ENCODE measurements at places on chromosomes 7 and 10.

GRCh38 chr7:51680594-51681399, 364.2 kb upstream of the COBL start:
- no peaks in the 10 kb centered on the region for H3K27me3 ChIP-seq
- H3K4me3 ChIP-seq: no peak overlapping the region
- H3K4me1 ChIP-seq: no peaks in the 10 kb centered on the region

GRCh38 chr7:2713370-2713769, 25.4 kb downstream of the AMZ1 start:
- H3K4me3 ChIP-seq: no peak overlapping the region
- no peak overlapping the region for H3K27ac ChIP-seq
- DNase-seq: peak; percentile 67
- peaks cover 51% of the 10 kb centered on the region for H3K4me1 ChIP-seq
- H3K36me3 ChIP-seq: no peaks in the 10 kb centered on the region

DNA sequence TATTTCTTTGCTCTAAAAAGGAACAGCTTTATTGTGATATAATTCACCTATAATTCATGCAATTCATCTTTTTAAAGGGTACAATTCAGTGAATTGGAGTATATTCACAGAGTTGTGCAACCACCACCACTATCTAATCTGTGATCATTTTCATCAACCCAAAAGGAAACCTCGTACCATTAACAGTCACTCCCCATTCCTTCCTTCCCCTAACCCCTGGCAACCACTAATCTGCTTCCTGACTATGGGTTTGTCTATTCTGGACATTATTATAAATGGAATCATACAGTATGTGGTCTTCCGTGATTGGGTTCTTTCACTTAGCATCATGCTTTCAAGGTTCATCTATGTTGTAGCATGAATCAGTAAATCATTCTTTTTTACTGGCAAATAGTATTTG, 52.3 kb downstream of the MKI67 start:
- no peak overlapping the region for H3K27ac ChIP-seq
- peaks cover 6% of the 10 kb centered on the region for H3K36me3 ChIP-seq
- no peak overlapping the region for H3K4me3 ChIP-seq
- no peaks in the 10 kb centered on the region for H3K4me1 ChIP-seq

- H3K4me1 ChIP-seq: no peaks in the 10 kb centered on the region
- no peak overlapping the region for H3K4me3 ChIP-seq
These were observed 138.9 kb upstream of the BMPER start for GRCh38 chr7:33766405-33766804.

- H3K4me1 ChIP-seq: no peaks in the 10 kb centered on the region
- no peak overlapping the region for H3K27ac ChIP-seq
- DNase-seq: no peak
- no peaks in the 10 kb centered on the region for H3K27me3 ChIP-seq
- H3K4me3 ChIP-seq: peak overlapping the region; percentile 18
These were observed 101.6 kb downstream of the DYNC2I1 start for GRCh38 chr7:158957921-158958491.

DNA sequence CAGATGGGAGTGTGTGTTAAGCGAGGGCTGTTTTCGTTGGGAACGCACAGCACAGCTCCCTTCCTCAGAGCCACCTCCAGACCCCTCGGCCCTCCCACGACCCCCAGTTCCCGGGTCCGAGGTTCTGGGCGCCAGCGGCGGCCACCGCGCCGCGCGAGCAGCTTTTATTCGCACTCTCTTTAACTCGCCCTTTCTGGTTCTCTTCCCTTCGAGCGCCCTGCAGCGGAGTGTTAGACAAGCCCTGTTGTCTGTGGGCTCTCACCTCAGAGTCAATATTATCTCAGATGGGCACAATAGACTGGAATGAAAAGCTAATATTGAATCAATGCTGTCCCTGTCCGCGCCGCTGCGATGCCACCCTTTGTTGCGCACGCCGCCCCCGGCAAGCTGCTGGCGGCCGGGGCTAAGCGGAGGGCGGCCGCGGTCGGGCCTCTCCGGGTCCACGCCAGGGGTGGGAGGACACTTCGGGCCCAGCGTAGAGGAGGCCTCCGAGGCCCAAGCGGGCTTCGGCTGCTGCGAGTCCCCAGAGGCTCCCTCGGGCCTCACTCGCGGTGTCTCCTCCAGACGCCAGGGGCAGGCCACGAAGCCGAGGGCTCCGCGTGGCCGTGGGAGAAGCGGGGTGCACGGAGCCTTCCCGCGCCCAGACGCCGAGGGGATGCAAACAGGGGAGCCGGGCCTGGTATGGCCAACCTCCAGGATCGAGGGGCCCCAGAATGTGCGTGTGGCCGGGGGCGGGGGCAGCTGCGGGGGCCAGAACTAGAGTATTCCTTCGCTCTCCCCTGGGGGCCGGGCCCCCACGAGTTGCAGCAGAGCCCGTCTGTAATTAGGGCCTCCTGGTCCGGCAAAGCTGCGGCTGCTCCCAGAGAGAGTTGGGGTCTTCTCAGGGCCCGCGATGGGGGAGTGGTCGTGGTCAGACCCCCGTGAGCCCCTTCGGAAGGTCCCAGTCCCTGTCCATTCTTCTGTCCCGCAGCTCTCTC, 7.9 kb upstream of the EMX2 start:
- no peak overlapping the region for H3K27ac ChIP-seq
- DNase-seq: no peak
- no peaks in the 10 kb centered on the region for H3K36me3 ChIP-seq
- peaks cover 96% of the 10 kb centered on the region for H3K27me3 ChIP-seq

GRCh38 chr7:36344622-36345021, 45.0 kb upstream of the ANLN start:
- H3K4me3 ChIP-seq: no peak overlapping the region
- no peaks in the 10 kb centered on the region for H3K27me3 ChIP-seq
- no peaks in the 10 kb centered on the region for H3K4me1 ChIP-seq
- no peak overlapping the region for H3K27ac ChIP-seq
- H3K36me3 ChIP-seq: no peaks in the 10 kb centered on the region
- DNase-seq: no peak

GRCh38 chr7:49187543-49188268, 263.4 kb downstream of the CDC14C start:
- no peak overlapping the region for H3K27ac ChIP-seq
- H3K27me3 ChIP-seq: no peaks in the 10 kb centered on the region
- no peaks in the 10 kb centered on the region for H3K36me3 ChIP-seq
- H3K4me1 ChIP-seq: no peaks in the 10 kb centered on the region

GRCh38 chr7:80153446-80153845, 18.8 kb downstream of the GNAI1 start:
- no peaks in the 10 kb centered on the region for H3K27me3 ChIP-seq
- H3K27ac ChIP-seq: no peak overlapping the region
- no peaks in the 10 kb centered on the region for H3K36me3 ChIP-seq
- no peak for DNase-seq
- H3K4me1 ChIP-seq: peaks cover 24% of the 10 kb centered on the region

DNA sequence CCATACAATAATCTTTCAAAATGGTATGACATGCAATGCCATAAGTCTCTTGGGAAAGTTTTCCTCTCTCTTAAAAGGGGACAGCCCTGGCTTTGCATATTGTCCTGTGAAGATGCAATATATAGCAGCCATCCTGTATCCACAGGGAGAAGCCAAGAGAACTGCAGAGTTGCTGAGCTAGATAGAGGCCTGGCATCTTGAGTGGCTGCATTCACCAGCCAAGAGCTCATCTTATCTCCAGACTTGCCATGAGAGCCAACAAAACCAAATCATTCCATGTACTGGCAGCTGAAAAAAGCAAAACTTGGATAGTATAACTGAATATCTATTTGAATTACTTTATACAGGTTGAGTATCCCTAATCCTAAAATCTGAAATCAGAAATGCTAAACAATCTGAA, 348.8 kb downstream of the CALN1 start:
- DNase-seq: no peak
- H3K27ac ChIP-seq: no peak overlapping the region
- no peaks in the 10 kb centered on the region for H3K27me3 ChIP-seq
- no peaks in the 10 kb centered on the region for H3K36me3 ChIP-seq
- H3K4me3 ChIP-seq: no peak overlapping the region

- peaks cover 25% of the 10 kb centered on the region for H3K4me1 ChIP-seq
- no peaks in the 10 kb centered on the region for H3K36me3 ChIP-seq
- peak overlapping the region; percentile 69 for H3K27ac ChIP-seq
- peak; percentile 83 for DNase-seq
- H3K4me3 ChIP-seq: no peak overlapping the region
- peaks cover 4% of the 10 kb centered on the region for H3K27me3 ChIP-seq
These were observed 166.0 kb downstream of the FANK1 start for GRCh38 chr10:126062131-126063032.

DNA sequence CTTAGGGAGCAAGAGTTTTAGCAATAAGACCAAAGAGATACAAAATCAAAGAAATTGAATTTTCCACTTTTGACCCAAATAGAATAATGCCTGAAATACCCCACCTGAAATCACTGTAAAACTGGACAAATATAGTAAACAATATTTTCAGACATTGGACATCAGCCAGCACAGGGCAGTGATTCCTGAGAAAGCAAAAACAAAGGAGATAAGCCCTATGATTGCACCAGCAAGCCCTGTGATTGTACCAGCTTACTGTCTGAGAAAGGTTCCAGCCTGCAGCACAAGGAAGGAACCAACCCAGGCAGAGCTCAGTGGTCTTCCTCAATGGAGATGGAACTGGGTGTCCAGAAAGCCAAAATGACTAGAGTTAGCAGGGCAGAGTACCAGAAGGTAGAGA, 10.3 kb downstream of the TMEM106B start:
- no peak overlapping the region for H3K27ac ChIP-seq
- no peak overlapping the region for H3K4me3 ChIP-seq
- peaks cover 6% of the 10 kb centered on the region for H3K4me1 ChIP-seq
- H3K27me3 ChIP-seq: no peaks in the 10 kb centered on the region

DNA sequence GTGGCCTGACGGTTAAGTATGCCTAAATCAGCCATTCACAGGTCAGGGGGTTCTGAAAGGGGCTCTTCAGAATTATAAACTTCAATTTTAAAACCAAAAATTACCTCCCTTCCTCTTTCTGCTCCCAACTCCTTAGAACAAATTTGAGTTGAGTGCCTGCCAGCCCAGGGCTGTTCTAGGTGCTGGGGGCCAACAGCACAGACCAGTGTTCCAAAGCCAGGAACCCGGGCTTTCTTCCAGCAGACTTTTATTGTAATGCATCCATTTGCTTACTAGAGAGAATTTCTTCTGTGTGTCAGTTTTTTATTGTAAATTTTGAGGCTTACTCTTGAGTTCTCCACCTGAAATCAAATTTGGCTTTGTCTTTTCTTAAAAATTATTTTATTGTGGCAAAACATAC, 238.5 kb downstream of the CACNB2 start:
- no peaks in the 10 kb centered on the region for H3K27me3 ChIP-seq
- no peak overlapping the region for H3K4me3 ChIP-seq
- H3K4me1 ChIP-seq: peaks cover 15% of the 10 kb centered on the region
- H3K27ac ChIP-seq: no peak overlapping the region
- no peaks in the 10 kb centered on the region for H3K36me3 ChIP-seq

DNA sequence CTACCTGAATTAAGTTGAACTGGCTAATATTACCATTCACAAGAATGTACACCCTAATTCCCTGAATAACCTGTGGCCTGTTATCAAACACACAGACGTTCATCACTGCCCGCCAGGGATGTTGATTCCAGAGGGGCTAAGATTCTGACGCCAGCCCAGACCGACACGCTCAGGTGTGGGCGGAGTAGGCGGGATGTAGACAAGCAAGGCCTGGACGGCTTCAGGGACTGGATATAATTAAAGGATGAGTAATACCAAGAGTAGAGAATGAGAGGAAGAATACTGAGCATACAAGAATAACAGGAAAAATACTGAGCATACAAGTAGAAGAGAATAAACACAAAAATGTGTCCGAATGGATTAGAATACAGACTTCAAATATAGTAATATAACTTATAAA, 29.0 kb downstream of the CUBN start:
- H3K27ac ChIP-seq: peak overlapping the region; percentile 29
- DNase-seq: no peak
- no peaks in the 10 kb centered on the region for H3K36me3 ChIP-seq
- no peak overlapping the region for H3K4me3 ChIP-seq
- H3K27me3 ChIP-seq: no peaks in the 10 kb centered on the region
- H3K4me1 ChIP-seq: no peaks in the 10 kb centered on the region

DNA sequence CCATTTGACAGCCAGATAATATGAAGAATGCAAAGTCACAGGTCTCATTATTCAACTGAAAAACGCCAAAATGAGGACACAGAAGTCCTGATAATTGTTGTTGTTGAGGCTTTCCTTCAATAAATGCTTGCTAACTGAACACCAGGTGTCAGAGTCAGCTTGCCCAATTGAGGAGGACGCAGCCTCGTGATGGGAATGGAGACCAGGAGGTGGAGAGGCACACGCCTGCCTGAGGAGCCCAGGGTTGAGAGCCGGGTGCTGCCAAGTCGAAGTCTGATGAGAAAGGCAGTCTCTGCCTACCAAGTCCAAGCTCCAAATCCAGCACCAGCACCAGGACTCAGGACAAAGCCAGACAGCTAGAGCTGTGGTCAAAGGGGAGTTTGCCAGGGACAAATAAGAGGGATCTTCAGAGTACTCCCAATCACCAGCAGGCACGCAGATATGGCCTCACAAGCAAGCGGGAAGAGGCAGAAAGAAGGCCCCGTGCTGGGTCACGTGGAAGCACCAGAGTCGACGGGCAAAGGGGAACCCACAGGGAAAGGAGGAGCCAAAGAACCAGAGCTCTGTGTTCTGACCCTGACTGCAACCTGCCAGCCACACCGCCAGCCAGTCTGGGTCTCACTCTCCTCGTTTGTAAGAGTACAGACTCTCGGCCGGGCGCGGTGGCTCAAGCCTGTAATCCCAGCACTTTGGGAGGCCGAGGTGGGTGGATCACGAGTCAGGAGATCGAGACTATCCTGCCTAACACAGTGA, 47.6 kb downstream of the VOPP1 start:
- H3K27me3 ChIP-seq: no peaks in the 10 kb centered on the region
- DNase-seq: no peak
- H3K4me3 ChIP-seq: no peak overlapping the region
- H3K4me1 ChIP-seq: no peaks in the 10 kb centered on the region

GRCh38 chr10:99497343-99498025, 35.3 kb upstream of the NKX2-3 start:
- H3K27ac ChIP-seq: no peak overlapping the region
- H3K27me3 ChIP-seq: peaks cover 21% of the 10 kb centered on the region
- H3K36me3 ChIP-seq: no peaks in the 10 kb centered on the region

- no peaks in the 10 kb centered on the region for H3K27me3 ChIP-seq
- DNase-seq: no peak
- H3K27ac ChIP-seq: no peak overlapping the region
- H3K4me3 ChIP-seq: no peak overlapping the region
- no peaks in the 10 kb centered on the region for H3K4me1 ChIP-seq
- no peaks in the 10 kb centered on the region for H3K36me3 ChIP-seq
These were observed 77.7 kb upstream of the DIP2C start for GRCh38 chr10:767211-767610.

GRCh38 chr10:90959826-90960225, 38.9 kb upstream of the ANKRD1 start:
- no peak overlapping the region for H3K27ac ChIP-seq
- DNase-seq: no peak
- no peaks in the 10 kb centered on the region for H3K27me3 ChIP-seq
- no peak overlapping the region for H3K4me3 ChIP-seq

DNA sequence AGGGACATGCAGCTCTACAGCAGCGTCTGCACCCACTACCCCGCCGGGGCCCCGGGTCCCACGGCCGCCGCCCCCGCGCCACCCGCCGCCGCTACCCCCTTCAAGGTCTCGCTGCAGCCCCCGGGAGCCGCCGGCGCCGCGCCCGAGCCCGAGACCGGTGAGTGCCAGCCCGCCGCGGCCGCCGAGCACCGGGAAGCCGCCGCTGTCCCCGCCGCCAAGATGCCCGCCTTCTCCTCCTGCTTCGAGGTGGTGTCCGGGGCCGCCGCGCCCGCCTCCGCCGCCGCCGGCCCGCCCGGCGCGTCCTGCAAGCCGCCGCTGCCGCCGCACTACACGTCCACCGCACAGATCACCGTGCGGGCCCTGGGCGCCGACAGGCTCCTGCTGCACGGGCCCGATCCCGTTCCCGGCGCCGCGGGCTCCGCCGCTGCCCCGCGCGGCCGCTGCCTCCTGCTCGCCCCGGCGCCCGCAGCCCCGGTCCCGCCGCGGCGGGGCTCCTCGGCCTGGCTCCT, 631 bp downstream of the OTUD1 start:
- H3K36me3 ChIP-seq: peaks cover 23% of the 10 kb centered on the region
- H3K27ac ChIP-seq: peak overlapping the region; percentile 96
- peaks cover 21% of the 10 kb centered on the region for H3K4me1 ChIP-seq
- H3K27me3 ChIP-seq: no peaks in the 10 kb centered on the region

All from heart left ventricle (tissue), 16 donors.